ENCODE measurements at places on chromosomes 5 and 9. TPM values are rescaled to one million over a fixed set of nuclear protein-coding genes. Genes with fewer than 3 reads are reported as not detected.

DNA sequence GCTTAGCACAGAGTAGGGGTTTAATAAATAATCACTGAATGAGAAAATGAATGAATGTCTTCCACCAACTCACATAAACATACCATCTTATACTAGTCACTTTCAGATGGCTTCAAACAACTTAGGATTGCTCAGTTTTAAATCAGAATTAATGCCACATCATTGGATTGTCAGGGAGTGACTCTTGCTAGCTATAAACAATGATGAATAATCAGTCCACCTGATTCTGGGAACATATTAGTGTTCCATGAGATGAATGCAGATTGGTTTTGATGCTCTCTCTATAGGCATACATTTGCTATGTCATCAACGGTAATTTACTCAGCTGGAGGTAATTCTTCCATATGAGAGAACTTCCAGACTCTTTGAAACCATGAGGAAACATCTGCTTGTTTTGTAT lies 97.4 kb downstream of the CDH9 start:
- no peak for DNase-seq

- DNase-seq = no peak
Observed at GRCh38 chr5:33841891-33842290, 49.9 kb downstream of the ADAMTS12 start.

GRCh38 chr9:17810728-17811571 lies 232.1 kb downstream of the SH3GL2 start:
- no peak for DNase-seq

DNA sequence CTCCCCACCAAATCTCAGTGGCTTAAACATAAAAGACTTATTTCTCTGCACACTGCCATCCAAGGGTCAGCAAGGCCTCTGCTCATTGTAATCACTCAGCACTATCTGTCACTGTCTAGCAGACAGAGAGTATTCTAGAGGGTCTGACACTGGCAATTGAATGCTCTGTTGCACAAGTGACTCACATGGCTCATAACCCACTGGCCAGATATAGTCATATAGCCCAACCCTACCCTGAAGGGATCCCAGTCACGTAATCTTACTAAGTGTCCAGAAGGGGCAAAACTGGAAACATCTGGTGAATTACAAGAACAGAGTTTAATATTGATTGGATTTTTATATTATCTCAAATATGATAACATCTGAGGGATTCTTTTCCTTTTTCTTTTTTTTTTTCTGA lies 80.7 kb downstream of the TSSK1B start:
- no peak for DNase-seq

DNA sequence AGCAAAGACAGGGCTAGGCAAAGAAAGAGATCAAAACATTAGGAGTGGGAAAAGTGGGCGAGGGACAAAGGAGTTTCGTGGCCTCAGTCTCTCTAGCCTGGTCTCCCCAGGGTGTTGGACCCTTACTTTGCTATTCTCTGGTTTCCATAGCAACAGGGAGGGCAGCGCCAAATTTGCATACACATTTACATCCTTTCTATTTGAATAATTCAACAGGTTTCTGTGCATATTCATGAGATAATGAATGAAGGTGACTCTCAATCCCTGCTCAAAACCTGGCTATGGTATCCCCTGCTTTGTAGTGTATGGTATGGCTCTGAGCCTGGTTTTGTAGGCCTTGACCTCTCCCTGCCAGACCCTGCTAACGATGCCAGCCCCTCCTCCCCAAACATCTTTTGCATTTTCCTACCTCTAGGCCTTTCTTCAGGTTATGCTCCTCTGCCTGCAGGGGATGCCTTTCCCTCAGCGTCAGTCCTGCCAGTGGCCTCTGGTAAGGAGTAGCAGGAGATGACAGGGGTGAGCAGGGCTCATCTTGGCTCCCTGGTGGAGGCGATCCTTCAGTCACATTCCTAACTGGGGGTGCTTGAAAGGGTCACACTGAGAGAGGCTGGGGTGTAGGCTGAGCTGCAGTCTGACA lies 9.8 kb downstream of the RPP25L start:
- no peak for DNase-seq

Gene IL13
- 0.20 TPM for total RNA-seq

Gene FGF10
- total RNA-seq = not detected

Gene TNFAIP8
- total RNA-seq = 130 TPM

DNA sequence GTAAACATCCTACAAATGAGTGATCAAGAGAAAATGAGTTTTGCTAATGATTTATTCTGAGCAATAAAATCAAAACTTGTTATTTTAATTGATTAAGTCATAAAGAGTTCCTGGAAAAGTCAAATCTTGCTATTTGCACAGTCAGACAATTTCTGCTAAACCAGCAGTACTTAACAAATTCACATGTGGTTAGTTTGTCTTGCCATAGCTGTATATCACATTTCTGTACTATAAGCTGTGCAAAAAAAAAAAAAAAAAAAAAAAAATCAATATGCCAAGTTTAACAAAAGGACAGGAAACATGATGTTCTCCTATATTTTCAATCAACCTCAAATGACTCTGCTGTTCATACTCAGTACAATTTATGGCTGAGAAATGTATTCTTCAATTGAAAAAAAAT lies 24.9 kb downstream of the POU5F2 start:
- DNase-seq = no peak

Gene ZNF608
- total RNA-seq = 0.42 TPM

DNA sequence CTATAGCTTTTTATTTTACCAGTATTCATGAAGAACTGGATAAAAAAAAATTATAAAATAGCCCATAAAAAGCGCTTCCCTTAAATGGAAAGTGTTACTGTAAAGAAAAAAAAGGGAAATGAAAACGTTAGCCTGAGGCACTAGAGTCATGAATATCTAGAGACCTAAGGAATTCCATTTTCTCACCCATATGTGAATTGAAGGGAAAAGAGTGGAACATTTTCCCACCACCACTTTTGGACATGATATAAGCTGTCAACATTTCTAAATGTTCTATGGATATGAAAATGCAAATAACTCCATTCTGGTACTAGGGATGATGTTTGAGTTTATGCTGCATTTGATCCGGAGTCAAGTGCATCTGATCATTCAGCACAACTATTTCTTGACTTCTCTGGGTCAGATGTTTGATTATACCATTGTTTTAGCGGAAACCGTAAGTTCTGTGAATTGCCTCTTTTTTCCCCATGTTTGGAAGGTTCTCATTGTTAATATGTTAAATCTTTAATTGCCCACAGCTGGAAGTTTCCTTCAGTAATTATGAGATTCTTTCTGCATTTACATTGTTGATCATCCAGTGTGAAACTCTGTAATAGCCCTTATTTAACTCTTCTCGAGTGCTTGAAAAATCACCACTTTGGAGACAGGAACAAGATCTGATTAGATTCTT lies 467.4 kb upstream of the SEMA6A start:
- no peak for DNase-seq

- DNase-seq = no peak
Observed at GRCh38 chr5:113813466-113813865, 300.0 kb downstream of the YTHDC2 start.

DNA sequence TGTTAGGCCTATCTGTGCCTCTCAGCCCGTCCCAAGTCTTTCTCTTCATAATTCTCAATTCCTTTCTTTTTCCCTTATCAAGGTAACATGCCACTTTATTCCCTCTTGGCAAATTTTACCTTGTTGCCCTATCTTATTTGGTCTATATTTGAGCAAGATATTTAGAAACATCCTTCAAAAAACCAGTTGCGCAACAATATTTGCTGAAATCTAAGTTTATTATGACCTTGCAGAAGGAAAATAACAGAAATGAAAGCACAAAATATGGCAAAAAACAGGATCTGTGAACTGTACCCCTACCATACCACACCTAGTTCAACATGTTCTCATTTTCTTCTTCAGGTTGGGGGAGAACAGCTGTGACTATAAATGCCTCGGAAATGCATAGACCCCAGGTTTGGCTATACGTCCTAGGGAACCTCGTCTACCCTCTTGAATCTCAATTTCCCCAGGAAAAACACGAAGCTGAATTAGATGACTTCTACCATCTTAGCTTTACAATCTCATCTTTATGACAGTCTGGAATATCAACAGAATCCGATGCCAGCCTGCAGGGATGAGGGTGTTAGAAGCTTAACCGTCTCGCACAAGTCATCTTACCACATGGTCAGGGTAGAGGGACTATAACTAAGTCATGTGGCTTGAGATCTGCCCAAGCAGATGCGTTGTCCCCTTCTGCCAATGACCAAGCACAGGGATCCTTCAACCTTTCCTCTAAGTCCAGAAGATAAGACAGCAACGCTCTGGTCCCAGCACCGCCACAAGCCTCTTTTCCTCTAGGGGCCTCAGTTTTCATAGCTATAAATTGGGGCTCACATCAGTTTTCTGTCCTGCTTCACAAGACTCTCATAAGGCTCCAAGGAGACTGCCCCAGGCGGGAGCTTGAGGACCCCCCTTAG lies 1.3 kb downstream of the LCP2 start:
- no peak for DNase-seq

- DNase-seq = no peak
Observed at GRCh38 chr5:154442801-154443200, 3.0 kb upstream of the SAP30L start.

Gene SLCO6A1
- total RNA-seq = not detected

Gene FAF2
- total RNA-seq = 24.2 TPM

DNA sequence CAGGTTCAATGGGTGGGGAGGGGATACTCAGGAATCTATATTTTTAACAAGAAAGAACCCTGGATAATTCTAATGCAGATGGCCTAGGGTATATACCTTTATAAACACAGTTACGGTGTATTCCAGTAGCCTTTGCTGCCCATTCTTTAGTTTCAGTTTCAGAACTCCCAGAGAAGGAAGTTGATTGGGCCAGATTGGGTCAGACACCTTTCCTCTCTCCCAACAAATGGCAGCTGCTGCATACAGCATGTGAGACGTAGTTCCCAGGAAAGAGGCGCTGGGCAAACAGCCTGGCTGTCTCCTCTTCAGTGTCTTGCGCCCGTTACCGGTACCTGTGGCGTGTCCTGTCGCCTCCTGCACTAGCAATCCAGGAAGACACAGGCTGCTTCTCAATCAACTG lies 20.4 kb downstream of the ACO1 start:
- DNase-seq = no peak

GRCh38 chr5:78765756-78766411 lies 117.3 kb upstream of the LHFPL2 start:
- DNase-seq = no peak

DNA sequence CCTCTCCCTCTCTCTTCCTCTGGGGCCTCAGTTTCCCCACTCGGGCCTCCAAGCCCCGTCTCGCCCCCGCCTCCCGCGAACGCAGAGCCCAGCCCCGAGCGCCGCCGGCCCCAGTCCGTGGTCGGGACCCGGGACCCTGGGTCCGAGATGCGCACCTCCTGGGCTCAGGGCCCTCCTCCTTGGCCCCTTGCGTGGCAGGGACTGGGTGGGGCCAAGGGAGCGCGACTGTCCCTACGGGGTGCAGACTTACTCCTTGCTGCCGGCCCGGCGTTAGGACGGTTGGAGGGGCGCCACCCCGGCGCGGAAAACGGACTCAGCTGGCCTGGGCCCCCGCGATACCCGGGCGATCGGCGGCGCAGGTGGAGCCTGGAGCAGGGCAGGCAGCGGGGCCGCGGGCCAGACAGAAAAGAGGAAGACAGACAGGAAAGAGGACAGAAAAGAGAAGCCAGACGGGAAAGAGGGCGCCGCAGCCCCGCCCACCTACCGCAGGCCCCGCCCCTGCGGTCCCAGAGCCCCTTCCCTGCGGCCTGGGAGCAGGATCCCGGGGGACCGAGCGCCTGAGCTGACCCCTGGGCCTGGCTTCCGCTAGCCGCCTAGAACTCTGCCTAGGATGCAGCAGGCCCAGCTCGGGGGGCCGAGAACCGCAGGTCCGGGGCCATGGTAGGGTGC lies at the start of gene GBGT1:
Gene GBGT1, minus strand, starts transcription at position 411 of the 669 bp plus-strand sequence. CDS start 1,502 bp downstream, outside the sequence.
- no peak for DNase-seq

Gene NKD2
- not detected for total RNA-seq

Gene KCNV2
- total RNA-seq = not detected

Gene CCIN
- total RNA-seq = 1.4 TPM

DNA sequence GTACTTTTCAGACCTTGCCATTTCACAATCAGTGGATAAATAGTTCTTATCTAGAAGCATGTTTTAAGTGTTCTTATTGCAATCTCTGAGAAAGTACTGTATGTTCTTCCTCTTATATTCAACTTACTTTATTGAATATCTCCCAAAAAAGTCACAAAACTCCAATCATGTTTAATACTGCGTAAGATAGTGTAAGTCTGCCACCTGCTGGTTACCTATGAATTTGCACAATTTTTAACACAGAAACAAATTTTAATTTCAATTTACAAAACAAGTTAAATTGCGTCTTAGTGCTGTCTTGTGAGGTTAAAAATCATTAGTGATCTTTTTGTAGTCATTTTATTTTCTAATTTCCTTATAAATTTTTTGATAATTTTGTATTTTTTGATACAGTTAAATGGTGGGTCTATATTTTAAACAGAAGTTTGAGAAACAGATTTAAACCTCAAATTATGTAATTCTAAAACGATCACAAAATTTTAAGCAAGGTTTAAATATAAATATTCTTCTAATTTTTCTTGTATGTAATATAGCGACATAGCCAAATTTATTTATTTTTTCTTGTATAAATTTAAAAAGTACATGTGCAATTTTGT lies 115.8 kb downstream of the EMB start:
- no peak for DNase-seq

Gene JMY
- total RNA-seq = 60.5 TPM

Gene BARHL1
- total RNA-seq = not detected

Gene GARIN3
- not detected for total RNA-seq

DNA sequence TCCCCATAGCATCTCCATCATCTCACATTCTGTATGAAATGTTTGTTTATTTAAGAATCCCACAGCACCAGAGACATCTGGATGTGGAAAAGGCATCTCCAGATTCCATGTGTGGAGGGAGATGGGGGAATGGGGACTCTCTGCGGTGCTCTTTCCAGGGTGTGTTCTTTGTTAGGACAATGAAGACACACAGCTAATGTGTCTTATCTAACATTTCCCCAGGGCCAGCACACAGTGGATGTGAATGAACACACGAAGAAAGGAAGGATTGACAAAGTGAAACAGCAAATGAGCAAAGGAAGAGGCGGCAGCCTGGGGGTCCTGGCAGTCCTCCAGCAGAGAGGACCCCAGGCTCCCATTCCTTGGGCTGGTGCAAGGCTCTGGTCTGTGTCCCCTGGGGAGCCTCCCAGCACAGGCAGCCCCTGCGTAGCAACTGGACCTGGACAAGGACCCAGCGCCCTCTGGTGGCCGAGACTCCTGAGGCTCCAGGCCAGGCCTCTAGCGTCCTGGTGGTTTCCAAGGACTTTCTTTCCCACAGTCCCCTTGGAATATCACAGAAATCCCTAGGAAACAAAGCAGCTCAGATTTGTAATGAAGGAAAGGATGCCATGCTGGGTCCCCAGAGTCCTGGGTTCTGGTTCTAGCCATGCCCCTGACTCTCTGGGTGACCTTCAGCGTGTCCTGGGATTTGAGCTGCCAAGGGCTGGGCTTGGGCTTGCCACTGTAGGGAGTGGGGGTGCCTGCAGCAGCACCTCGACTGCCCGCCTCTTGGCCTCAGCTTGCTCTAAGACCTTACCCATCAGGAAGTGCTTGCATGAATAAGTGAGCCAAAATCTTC lies 3.5 kb upstream of the PDLIM7 start:
- DNase-seq = peak; percentile 82

Gene PIP5K1B
- total RNA-seq = 0.55 TPM

- no peak for DNase-seq
Observed at GRCh38 chr5:174775081-174775480, 50.7 kb downstream of the MSX2 start.

- no peak for DNase-seq
Observed at GRCh38 chr5:169980418-169981053, at the start of gene INSYN2B. Gene INSYN2B, minus strand, starts transcription at chr5:169980495. Its CDS starts 96,597 bp downstream, at chr5:169883898.

- DNase-seq = no peak
Observed at GRCh38 chr9:93493949-93494348, 40.6 kb upstream of the FAM120AOS start.

- DNase-seq = no peak
Observed at GRCh38 chr5:178421699-178422399, 168.3 kb downstream of the COL23A1 start.

GRCh38 chr5:59390074-59390659 lies 503.4 kb downstream of the PDE4D start:
- no peak for DNase-seq
